GM20000 (cell line): ENCODE measurements at places on chromosomes 3 and 15.

GRCh38 chr3:66457252-66457651, 43.6 kb downstream of the LRIG1 start:
- DNase-seq = no peak

DNA sequence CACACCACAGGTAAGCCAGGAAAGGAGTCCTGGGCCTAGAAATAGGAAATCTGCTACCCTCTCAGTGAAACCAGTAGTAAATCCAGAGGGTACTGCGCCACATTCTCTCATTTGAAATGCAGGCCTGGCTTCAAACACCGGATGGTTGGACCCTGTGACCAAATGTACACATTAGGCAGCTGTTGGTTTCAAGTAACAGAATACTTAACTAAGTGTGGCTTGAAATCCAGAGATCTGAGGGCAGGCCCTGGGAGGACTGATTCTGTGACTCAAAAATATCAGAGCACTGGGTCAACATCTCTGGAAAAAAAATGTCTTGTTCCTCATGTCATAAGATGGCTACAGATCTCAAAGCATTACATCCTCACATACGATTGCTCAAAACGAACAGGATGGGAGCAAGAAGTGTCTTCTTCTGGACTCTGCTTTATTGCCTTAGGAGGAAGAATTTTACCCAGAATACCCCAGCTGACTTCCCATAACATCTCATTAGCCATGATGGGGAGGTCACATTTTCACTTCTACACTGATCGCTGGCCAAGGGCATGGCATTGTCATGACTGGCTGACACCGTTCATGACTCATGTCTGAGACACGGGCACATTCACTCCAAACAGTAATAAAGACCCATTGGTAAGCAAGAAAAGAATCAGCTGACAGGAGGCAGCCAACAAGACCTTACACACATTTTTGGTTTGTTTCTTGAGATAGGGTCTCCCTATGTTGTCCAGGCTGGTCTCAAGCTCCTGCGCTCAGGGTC, 166.0 kb downstream of the ARRDC4 start:
- no peak for DNase-seq

GRCh38 chr15:40469776-40470390, 901 bp upstream of the CHST14 start:
- DNase-seq = no peak

- DNase-seq = no peak
Observed at GRCh38 chr3:132652640-132653270, 6.9 kb downstream of the ACAD11 start.

GRCh38 chr3:146680617-146681016, 75.5 kb upstream of the PLSCR5 start:
- DNase-seq = no peak

GRCh38 chr3:160638184-160638583, 38.8 kb upstream of the ARL14 start:
- DNase-seq = no peak

GRCh38 chr15:71118881-71119632, 3.8 kb downstream of the THSD4 start:
- no peak for DNase-seq

DNA sequence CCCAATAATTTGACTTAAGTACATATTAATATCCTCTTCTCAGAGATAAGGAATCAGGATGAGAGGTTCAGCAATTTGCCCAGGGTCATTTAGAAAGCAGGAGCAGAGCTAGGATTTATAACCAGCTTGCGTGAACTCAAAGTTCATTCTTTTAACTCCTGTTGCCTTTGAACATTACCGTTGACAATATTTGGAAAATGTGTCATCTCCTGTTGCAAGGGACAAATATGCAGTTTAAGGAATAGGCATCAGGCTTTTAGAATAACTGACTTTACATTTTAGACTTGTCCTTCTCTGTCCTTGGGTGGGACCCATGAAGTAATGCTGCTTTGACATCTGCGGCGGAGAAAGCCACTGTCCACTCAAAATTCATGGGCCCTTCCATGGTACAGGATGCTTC, 252.2 kb upstream of the RGMA start:
- no peak for DNase-seq

DNA sequence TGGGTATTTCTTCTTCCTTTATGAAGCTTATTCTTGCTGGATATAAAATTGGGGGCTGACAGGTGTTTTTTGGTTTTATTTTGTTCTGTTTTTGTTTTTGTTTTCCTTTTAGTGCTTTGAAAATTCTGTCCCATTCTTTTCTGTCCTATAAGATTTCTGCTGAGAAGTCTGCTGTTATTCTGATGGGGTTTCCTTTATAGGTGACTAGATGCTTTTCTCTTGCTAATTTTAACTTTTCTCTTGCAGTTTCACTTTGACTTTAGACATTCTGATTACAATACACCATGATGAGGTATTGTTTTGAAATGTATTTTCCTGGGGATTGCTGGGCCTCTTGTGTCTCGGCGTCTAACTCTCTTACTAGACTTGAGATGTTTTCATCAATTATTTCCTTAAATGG, 22.8 kb downstream of the TTC14 start:
- peak; percentile 33 for DNase-seq

DNA sequence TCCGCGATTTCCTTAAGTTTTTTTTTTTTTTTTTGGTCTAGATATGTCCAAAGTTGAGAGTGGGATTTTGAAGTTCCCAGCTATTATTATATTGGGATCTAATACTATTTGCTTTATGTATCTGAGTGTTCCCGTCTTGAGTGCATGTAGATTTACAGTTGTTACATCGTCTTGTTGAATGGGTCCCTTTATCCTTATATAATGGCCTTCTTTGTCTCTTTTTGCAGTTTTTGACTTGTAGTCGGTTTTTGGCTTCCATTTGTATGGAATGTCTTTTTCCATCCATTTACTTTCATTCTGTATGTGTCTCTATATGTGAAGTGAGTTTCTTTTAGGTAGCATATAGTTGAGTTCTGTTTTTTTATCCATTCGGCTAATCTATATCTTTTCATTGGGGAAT, 35.6 kb downstream of the CRYBG3 start:
- DNase-seq = no peak

GRCh38 chr15:92809880-92810361, 90.2 kb upstream of the CHD2 start:
- DNase-seq = peak; percentile 66

- no peak for DNase-seq
Observed at GRCh38 chr3:121752772-121753171, 3.2 kb upstream of the GOLGB1 start.

GRCh38 chr3:13071695-13072094, 1.5 kb downstream of the IQSEC1 start:
- DNase-seq = no peak

- DNase-seq = no peak
Observed at GRCh38 chr3:108103886-108104797, 13.3 kb upstream of the CD47 start.

DNA sequence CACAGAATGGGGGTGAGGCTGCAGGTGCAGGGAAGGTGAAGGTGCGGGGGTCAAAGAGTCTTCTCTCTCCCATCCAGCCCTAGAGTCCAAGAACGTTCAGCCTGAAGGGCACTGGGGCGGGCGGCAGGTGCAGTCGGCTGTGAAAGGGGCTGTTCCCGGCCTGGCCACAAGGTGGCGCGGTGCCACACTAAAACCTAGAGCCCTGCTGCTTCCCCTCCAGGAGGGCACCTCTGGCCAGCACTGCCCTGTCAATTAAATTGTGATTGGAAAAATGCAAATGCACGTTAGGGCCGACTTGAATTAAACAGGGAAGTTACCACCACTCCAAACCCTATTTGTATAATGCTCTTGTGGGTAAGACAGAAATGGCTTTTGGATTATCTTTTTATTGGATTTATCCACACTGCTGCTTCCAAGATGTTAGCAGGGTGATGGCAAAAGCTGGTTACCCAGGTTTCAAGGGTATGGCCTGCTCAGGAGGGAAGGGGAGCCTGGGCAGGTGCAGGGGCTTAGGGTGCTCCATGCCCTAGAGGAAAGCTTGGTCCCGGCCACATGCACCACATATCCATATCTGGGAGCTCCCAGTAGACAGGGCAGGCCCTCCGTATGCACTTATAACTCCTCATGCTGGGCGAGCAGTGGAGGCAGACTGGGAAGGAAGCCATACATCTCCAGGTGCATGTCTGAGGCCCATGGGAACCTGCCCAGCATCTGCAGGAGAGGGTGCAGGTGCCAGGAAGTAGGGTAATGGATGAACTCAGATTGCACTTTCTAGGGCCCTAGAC, 119.8 kb downstream of the ADCY5 start:
- peak; percentile 84 for DNase-seq

DNA sequence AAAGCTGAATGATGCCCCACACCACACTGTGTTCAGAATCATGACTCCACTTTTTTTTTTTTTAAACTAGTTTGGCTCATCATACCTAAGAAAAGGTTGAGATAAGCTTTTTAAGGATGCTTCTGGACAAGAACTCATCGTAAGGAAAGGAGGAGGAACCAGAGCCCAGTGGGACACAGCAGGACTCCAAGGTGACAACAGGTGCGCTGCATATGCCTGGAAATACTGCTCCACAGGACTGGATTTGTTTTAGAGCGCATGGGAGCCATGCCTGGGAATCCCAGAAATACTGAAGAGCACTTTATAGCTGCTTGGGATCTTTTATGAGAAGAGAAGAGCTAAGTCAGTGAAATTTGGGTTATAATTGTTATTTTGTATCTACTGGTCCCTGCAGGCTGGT, 93.4 kb downstream of the NEDD4 start:
- DNase-seq = no peak

DNA sequence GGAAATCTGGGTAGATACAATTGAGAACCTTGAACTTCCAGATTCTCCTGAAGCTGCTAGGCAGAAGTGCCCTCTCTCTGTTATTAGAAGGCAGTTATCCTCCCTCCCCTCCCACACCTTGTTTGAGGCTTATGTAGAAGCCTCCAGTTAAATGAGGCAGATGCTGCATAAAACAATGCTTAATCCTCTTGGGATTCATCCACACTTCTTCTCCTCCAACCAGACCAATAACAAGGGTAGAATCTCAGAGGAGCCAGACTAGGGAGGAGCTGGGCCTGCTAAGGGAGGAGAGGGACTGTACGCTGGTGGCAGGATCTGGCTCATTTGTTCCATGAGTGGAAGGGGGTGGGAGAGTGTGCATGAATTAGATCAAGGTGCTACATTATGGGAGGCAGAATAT, 88.3 kb upstream of the PRR23C start:
- DNase-seq = no peak

DNA sequence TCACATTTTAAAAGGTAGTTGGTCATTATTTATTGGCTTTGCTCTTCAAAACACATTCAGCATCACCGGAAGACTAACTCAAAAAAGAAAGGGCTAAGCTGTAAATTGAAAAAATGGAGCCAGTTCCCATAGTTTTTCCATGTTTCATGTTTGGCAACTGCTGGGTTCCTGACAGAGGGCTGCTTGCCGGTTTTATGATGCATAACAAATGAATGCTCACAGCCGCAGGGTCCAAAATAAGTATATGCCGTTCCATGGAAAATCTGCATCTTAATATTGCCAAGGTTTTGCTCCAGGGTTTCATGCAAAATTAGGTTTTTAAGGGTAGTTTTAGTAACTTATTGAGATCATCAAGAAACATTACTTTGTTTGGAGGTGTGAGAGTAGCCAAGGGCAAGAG, 15.8 kb downstream of the SLC12A1 start:
- DNase-seq = no peak

GRCh38 chr3:50388016-50388719, 28.8 kb upstream of the TMEM115 start:
- DNase-seq = no peak

DNA sequence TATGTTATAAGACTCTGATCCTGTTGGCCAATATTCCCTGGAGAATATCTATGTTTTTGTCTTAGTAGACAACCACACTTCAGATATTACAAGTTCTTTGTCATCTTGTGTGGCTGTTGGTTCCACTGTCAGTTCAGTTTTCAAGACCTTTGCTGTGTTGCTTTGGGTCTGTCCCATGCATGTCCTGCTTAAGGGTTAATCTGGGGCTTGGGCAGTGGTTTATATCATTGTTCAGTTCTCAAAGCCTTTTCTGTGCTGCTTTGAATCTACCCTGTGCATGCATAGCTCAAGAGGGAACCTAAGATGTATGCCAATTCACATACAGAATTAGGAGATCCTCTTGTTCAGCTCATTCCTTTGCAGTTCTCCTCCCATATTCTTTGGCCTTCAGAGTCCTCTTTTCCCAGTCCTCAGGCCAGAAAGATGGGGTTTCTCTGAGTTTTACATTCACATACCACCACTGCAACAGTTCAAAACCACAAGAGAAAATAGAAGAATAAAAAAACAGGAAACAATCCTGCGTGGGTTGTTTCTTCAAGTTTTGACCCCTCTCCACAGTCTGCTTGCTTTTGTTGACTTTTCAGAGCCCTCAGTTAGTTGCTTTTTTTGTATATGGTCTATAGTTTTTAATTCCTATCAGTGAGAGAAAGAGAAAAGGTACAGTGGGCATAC, 21.6 kb downstream of the BUB1B start:
- no peak for DNase-seq

GRCh38 chr3:48595526-48596121, 495 bp upstream of the COL7A1 start:
- no peak for DNase-seq

DNA sequence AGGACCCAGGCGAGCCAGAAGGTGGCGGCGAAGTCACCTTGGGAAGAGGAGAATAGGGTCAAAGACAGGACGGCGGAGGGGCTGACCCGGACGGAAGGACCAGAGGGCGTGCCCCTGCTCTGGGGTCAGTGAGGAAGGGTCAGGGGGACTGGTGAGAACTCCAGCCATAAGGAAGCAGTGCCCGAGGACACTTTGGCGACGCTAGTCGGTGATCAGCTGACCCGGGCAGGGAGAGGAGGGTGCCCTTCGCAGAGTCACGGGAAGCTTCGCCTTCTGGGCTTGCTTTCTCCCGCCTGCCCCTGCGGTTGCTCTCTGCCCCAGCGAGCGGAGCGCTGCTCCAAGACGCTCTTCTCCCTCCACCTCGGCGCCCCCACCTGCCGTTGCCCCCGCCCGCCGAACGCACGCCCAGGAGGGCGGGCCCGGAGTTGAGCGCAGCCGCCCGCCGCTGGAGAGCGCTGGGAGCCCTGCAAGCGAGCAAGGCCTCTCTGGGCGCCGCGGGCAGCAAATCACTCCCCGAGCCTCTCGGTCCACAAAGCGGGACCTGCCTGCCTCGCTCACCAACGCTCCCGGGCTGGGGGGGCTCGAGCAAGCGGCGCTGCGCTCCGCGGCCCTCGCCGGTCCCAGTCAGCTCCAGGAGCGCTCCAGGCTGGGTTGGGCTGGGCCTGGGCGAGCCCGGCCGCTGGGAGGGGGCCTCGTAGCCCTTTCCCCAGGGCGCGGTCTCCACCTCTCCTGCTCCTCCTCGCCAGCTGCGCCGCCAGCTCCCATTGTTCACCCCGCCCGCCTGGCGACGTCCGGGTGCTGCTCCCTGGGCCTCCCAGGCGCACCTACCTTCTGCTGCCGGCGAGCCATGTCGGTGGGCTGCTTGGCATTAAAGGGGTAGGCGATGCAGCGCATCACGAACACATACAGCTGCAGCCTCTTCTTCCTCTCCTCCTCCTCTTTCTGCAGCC, 1.2 kb downstream of the CADPS start:
- DNase-seq = peak; percentile 32

GRCh38 chr15:99511866-99512661, 53.7 kb upstream of the MEF2A start:
- DNase-seq = peak; percentile 69

GRCh38 chr3:66405701-66406091, 95.1 kb downstream of the LRIG1 start:
- DNase-seq = no peak

- no peak for DNase-seq
Observed at GRCh38 chr3:146550070-146550615, 5.7 kb upstream of the PLSCR1 start.

- no peak for DNase-seq
Observed at GRCh38 chr3:168058481-168058880, 37.2 kb downstream of the GOLIM4 start.
